ENCODE measurements at places on chromosomes 7 and 10.

- DNase-seq = no peak
These were observed 854 bp upstream of the CFAP46 start for GRCh38 chr10:132943058-132943790.

- DNase-seq = no peak
These were observed 6.7 kb upstream of the MAFK start for GRCh38 chr7:1523844-1524243.

DNA sequence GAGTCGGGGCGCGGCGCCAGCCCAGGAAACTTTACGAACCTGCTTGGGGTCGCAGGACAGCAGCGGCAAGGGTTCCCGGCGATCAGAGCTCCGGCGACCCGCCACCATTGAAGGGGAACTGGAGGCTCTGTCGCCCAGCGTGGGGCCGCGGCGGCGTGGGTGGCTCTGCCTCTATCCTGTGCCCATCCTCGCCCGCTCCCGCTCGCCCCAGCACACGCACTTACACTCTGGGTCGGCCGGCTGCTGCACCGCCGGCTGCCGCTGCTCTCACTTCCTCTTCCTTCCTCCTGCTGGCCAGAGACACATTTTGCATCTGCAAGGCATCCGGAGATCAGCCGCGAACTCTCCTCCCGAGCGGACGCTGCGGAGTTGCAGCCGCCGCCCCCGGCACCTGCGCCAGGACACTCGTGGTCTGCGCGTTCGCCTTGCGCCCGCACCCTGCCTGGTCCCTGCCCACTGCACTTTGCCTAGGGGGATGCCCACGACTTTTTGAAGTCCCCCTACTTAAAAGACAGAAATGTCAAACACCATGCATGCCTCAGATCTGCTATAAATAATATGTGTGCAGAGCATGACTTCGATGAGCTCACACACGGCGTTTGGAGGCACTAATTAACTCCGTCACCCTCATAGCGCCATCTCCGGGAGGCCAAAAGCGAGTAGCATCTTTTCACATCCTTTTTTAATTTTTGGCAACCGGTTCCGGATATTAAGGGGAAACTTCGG, at the start of gene ELMO1:
Gene ELMO1, minus strand, starts transcription at position 229 of the 726 bp plus-strand sequence. CDS start 106,174 bp downstream, outside the sequence.
- peak; percentile 53 for DNase-seq

- DNase-seq = no peak
These were observed 364.2 kb downstream of the AUTS2 start for GRCh38 chr7:69962186-69963065.

DNA sequence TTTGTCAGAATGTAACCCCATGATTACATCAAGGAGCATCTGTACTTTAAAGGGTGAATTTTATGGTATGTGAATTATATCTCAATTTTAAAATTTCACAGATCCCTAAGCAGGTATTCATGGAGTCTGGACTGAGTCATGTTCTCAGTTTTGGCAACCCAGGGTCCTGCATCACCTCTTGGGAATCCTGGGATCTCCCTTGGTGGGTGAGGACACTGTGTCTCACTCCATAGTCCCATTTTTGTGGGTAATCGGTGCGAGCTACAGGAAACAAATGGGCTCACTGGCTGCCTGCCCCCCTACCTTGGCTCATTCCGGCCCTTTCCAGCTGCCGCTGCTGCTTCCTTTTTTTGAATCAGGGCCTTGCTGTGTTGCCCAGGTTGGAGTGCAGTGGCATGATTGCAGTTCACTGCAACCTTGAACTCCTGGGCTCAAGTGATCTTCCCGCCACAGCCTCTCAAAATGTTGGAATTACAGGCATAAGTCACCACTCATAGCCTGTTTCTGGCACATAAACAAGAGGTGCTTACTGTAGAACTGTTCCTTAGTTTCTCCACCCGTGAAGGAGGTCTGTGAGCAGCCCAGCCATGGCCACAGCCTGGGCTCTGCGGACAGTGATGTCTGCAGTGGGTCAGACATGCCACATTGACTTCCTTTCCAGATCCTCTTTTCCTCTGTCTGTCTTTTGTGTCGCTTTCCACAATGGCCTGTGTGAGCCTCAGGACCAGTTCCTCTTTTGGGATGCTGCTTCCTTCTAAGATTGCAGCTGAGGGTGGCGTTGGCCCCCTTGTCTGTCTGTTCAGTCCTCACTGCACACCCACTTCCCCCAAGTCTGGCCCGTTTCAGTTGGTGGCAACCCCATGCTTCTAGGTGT, 14.5 kb downstream of the PALD1 start:
- DNase-seq = no peak

GRCh38 chr7:77461246-77461645, 45.1 kb upstream of the GSAP start:
- DNase-seq = no peak

GRCh38 chr7:48084727-48085432, 4.2 kb upstream of the UPP1 start:
- peak; percentile 50 for DNase-seq

- no peak for DNase-seq
These were observed 28.0 kb downstream of the TMEM120A start for GRCh38 chr7:75966190-75966961.

GRCh38 chr10:79148452-79149344, 79.9 kb downstream of the ZMIZ1 start:
- no peak for DNase-seq

- DNase-seq = no peak
These were observed 86.5 kb downstream of the PAXIP1 start for GRCh38 chr7:154916381-154916780.

DNA sequence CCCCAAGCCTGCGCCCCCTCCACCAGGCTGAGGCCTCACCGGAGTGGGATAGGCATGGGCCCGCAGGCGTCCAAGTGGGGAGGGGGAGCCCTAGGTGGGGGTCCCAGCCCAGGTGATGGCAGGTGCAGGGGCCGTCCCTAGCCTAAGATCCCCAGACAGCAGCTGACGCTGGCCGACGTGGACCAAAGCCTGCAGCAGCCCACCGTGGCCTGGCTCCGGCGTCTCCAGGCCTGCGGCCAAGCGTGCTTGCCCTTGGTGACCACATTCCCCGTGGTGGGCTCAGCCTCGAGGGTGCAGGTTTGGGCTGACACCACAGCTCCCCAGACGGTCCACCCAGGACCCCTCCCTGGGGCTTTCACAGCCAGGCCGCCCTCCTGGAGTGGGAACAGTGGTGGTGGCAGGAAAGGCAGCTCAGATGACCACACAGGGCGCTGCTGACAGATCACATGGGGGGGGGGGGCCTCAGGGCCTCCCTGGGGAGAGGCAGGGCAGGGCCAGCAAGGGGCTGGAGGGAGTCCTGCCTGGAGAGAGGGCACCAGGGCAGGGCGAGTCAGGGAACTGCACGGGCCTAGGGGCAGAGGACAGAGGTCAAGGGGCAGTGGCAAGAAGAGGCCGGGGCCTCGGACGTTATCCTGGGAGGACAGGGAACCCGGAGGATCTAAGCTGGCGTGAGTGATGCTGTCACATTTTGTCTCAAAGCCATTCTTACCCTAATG, 767 bp upstream of the ADAM8 start:
- DNase-seq = no peak

- no peak for DNase-seq
These were observed 177.4 kb downstream of the HECW1 start for GRCh38 chr7:43289826-43290225.

DNA sequence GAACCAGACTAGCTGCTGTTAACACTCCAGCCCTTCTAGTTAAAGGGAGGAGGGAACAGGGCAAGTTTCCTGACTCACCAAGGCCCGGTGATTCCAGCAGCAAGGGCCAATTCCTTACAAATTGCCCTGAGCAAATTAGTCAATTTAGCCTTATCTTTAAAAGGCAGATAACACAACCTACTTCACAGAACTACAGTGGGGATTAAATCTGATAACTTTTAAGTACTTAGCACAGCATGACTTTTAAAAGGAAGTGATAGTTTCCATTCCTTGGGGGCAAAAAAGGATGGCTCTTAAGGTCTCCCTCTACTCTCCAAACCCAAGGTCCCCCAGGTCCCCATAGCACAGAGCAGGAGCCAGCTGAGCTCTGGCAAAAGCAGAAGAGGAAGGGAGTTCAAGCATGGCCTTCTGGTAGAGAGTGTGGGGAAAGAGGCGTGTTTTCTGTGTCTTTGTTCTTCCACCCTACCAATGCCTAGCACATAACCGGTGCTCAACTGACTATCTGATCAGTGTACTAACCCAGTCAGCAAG, 4.0 kb downstream of the CDCA7L start:
- no peak for DNase-seq

DNA sequence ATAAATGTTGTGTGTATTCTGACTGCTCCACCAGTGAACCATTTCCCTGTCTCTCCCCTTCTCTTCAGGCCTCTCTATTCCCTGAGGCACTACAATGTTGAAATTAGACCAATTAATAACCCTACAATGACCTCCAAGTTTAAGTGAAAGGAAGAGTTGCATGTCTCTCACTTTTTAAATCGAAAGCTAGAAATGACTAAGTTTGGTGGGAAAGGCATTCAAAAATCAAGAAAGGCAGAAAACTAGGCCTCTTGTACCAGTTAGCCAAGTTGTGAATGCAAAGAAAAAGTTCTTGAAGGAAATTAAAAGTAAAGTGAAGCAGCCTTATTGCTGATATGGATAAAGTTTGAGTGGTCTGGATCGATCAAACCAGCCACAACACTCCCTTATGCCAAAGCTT, 198.3 kb upstream of the YAE1 start:
- no peak for DNase-seq

DNA sequence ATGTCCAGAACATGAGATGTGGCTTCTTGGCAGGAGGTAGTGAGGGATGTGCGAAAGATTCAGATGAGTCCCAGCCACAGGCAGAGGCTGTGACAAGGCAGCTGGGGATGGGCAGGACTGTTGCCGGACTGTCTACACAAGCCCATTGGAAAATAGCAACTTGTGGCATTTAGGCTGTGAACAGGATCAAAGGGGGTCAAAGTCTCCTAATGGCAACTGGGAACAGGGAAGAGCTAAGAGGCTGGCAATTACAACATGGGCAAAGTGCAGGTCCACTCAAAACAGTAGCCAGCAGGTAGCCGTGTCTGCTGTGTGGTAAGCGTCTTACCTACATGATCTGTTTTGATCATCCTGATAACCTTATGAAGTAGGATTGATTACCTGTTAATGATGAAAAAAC, 254.2 kb upstream of the ZNF32 start:
- DNase-seq = no peak

GRCh38 chr7:40638545-40639320, 503.9 kb downstream of the SUGCT start:
- DNase-seq = no peak

DNA sequence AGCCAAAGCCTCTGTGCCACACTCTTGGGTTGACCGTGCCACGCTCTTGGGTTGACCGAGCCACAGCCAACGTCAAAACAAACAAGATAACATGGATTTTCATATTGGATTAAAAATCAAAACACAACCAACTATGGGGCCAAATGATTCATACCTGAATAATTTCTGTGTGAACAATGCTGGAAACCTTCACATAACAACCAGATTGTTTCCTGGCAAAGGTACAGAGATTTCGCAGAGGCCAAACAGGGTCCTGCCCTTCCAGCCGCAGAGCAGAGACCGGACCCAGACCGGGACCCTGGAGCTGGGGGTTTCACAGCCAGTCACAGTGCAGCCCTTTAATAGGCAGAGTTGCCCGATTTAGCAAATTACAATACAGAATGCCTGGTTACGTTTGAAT, 40.5 kb downstream of the ITIH5 start:
- DNase-seq = no peak

- DNase-seq = no peak
These were observed 7.8 kb downstream of the RPS24 start for GRCh38 chr10:78041170-78042057.

DNA sequence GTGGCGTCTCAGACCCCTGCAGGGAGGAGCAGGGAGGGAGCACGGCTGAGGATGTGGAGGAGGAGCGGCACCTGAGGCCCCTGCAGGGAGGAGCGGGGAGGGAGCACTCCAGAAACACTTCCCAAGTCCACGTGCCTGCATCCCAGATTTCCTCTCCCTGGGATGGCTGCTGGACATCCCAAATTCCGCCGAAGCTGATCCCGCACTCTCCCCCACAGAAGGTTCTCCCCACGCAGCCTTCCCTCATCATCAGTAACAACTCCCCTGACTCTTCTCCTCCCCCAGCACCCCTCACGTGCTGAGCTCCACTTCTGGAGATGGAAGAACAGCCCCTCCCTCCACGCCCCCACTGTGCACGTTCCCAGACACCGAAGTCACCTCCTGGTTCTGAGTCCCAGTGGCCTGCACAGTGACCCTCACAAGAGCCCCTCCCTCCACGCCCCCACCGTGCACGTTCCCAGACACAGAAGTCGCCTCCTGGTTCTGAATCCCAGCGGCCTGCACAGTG, 17.8 kb upstream of the FOXL3 start:
- DNase-seq = no peak

GRCh38 chr7:64884913-64885370, 18.1 kb upstream of the ZNF273 start:
- DNase-seq = no peak

DNA sequence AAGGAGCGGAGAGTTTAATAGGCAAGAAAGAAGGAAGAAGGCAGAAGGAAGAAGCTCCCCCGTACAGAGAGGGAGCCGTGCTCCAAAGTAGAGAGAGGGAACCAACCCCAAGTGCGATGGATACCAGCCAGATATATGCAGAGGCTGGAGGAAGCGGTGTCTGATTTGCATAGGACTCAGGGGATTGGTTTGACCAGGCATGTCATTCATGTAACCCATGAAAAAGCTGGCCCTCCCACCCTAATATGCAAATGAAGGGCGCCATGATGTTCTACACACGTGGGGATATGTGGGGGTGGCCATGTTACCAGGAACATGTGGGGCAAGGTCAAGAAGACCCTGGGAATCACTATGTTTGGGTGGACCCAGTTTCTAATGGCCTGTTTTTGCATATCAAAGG, 40.6 kb upstream of the FAM3C start:
- DNase-seq = no peak

DNA sequence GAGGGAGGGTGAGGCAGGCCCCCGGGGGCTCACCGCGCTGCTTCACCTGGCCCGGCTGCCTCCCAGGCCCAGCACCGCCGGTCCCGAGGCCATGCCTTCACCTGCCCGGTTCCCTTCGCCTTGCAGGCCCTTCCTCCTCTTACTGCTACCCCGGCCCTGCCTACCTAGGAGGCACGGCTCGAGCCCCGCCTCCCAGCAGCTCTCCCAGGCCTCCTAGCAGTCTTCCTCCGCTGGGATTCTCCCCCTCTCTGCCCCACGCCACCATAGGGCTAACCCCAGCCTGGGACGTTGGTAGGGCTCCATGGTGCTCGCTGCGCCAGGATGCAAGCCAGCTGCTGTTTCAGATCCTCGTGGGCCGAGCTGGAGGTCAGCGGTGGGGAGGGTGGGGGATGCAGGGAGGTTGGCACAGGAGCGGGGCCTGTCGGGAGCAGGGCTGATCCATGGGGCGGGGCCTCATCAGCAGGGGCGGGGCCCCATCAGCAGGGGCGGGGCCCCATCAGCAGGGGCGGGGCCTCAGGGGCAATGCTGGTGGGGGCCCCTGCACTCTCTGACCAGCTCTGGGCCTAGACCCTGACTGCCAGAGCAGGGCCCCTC, 63.3 kb downstream of the RASGEF1A start:
- DNase-seq = no peak

- DNase-seq = no peak
These were observed 3.3 kb downstream of the PCDH15 start for GRCh38 chr10:54797636-54798321.
